ENCODE measurements at places on chromosomes 11 and 22.

DNA sequence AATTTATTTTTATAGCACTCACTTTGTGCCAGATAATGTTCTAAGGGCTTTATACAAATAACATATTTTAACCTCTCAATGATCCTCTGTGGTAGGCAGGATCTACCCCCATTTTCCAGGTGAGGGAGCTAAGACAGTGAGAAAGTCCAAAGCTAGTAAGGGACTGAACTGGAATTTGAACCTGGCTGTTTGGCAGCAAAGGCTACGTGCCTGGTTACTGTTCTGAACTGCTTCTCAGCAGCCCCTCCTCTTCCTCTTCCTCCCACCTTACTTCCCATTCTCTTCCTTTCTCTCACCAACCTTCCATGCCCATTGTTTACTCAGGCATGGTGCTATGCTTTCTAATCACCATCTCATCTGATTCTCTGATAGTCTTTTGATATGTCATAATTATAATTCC lies 82.0 kb downstream of the INSC start:
- no peak for DNase-seq

- peak; percentile 53 for DNase-seq
Observed at GRCh38 chr22:50620593-50621355, 7.2 kb downstream of the ARSA start.

- DNase-seq: no peak
Observed at GRCh38 chr22:17131686-17132085, 10.5 kb upstream of the TMEM121B start.

GRCh38 chr11:112880495-112880894 lies 80.7 kb upstream of the NCAM1 start:
- peak; percentile 10 for DNase-seq

DNA sequence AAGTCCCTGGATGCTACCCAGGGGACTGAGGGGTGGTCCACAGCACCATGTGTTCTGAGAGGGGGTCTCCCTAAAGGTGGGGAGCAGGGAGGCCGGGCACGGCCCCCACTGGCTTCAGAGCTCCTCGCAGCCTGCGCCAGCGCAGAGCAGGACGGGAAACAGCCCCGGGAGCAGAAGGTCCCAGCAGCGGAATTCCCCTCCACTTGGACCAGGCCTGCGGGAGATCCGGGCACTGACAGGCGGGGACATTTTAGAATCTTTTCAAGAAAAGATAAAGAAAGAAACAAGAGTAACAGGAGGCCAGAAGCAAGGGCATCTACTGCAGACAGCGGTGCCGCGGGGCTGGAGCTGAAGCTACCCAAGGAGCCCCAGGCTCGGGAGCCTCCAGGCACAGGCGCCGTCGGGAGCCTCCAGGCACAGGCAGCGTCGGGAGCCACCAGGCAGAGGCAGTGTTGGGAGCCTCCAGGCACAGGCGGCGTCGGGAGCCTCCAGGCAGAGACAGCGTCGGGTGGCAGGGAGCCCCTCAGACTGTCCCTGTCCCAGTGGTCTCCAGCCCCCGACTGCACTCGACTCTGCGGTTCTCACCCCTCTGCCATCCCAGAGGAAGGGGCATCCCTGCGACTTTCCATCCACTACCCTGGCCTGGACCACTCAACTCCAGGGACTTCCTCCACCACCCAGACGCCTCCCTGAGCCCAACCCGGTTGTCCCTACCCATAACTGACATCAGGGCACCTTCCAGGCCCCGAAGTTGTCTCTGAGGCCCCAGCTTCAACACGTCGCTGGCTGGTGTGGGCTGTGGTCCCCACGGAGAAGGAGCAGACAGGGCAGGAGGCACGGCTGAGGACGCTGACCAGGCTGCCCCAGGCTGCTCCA lies 211.1 kb downstream of the BRD1 start:
- no peak for DNase-seq

DNA sequence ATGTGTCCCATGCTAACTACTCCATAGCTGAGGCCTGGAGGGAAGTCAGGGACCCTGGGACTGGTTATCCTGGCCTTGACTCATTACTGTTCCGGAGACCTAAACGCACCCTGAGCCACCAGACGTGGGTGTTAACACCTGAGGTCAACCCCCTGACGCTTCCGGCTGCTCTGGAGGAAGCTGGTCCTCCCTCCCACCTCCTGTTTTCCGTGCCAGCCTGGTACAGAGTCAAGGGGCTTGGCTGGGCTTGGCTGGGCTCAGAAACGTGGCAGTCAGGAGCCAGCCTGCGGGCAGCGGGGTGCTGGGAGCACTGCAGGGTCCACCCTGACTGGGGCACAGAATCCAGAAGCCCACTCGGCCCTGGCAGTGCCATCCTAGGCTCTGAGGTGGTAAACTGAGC lies 2.6 kb downstream of the TMPRSS4 start:
- DNase-seq: no peak

- DNase-seq: no peak
Observed at GRCh38 chr11:15201586-15201985, 86.9 kb downstream of the INSC start.

- DNase-seq: no peak
Observed at GRCh38 chr11:15660496-15660895, 545.8 kb downstream of the INSC start.

GRCh38 chr11:119198925-119199324 lies 7.2 kb upstream of the CBL start:
- no peak for DNase-seq

GRCh38 chr22:37248251-37248650 lies 4.2 kb upstream of the RAC2 start:
- DNase-seq: no peak

- no peak for DNase-seq
Observed at GRCh38 chr11:36743039-36743438, 145.0 kb upstream of the RAG2 start.

- DNase-seq: no peak
Observed at GRCh38 chr11:67649634-67650510, 658 bp downstream of the ACY3 start.

DNA sequence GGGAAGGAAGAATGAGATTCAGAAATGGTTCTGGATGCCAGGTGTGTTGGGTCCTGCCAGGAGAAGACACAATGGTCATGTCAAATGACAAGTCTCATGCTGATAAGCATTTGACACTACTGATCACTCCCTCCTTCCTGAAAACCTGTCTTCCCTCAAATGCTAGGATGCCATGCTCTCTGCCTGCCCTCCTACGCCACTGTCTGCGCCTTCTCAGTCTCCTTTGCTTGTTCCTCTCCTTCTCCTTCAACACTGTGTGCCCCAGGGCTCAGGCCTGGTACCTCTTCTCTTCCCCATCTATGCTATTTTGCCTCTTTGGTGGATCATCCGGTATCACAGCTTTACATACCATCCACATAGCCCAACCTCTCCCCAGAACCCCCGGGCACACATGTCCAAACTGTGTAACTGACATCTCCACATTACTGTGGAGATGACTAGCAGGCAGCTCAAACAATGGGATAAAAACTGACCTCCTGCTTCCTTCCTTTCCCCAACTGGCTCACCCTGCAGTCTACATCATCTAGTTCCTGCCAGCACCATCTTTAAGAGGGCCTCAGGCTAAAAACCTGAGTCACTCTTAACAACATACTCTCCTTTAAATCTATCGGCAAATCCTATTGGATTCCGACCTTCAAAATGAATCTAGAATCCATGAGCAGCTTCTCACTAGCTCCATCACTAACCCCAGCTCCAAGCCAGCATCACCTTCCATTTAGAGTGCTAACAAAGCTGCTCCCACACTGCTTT lies 8.2 kb downstream of the AP1B1 start:
- no peak for DNase-seq

DNA sequence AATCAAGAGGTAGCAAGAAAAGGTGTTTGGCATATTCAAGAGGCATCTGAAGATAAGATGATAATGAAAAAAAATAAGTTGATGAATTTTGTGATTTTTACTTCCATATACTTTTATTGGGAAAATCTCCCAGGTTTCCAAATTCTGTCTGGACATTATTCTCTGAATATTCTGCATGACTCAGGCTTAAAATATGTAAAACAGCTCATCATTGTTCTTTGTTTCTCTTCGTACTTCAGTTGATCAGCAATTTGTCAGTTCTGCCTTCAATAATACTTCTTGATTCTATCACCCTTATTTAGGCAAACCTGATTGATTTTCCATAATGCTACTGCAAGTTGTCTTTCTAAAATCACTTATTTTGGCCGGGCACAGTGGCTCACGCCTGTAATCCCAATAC lies 30.2 kb downstream of the GTF2H1 start:
- no peak for DNase-seq

DNA sequence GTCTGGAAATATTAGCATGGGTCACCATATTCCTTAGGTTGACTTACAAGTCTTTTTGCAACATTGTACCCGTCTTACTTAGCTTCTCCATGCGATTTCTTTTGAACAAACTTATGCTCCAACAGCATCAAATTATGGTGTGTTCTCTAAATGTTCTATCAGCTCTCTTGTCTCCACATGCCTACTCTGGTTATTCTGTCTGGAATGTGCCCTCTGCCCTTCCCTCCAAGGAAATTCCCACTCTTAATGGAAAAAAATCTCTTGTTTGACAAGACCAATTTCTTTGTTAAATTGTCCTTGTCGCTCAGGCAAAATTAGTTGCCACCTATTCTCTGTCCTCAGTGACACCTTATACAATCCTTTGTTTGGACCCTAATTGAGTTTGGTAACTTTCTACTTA lies 522.8 kb upstream of the LUZP2 start:
- no peak for DNase-seq

DNA sequence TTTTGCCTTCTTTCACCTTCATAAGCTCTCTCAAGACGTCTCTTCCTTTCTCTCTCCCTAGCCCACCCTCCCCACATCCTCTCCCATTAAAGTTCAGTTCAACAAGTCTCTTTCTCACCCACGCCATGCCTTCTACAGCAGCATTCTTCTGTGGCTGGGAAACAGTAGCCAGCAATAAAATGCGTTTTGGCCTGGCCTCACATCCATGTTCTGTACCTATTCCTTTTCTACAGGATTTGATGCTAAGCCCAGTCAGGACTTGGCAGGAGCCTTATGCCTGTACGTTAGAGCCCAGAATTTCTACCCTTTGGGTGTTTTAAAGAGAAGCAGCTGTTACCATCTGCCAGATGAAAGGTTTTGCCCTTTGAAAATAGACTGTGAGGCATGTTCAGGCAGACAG lies 7.1 kb upstream of the CD44 start:
- DNase-seq: no peak

DNA sequence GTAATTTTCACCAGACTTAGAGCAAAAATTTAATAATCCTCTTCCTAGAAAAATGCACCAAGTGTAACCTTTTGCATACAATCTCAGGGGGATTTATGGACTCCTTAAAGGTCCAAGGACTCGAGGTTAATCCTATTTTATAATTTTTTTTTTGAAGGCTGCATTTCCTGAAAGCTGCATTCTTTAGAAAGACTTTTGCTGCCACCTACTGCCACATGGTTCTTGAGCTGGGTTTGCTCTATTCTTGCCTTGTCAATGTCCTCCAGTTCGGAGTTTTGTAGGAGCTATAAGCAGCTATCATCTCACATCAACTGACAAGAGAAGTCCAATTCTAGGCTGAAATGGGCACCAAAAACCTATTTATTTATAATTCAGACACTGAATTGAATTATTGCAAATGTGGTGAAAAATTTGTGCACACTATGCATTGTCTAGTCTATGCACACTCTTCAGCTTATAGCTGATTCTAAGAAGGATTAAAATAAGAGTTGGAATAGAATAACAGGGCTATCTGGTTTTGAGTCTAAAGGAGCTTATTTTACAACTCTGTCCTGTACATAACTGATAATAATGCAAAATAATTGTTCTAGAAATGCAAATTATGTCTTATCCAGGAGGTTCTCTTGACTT lies 31.3 kb downstream of the TRAF6 start:
- DNase-seq: peak; percentile 33

GRCh38 chr11:120713296-120713695 lies 201.7 kb downstream of the GRIK4 start:
- no peak for DNase-seq

DNA sequence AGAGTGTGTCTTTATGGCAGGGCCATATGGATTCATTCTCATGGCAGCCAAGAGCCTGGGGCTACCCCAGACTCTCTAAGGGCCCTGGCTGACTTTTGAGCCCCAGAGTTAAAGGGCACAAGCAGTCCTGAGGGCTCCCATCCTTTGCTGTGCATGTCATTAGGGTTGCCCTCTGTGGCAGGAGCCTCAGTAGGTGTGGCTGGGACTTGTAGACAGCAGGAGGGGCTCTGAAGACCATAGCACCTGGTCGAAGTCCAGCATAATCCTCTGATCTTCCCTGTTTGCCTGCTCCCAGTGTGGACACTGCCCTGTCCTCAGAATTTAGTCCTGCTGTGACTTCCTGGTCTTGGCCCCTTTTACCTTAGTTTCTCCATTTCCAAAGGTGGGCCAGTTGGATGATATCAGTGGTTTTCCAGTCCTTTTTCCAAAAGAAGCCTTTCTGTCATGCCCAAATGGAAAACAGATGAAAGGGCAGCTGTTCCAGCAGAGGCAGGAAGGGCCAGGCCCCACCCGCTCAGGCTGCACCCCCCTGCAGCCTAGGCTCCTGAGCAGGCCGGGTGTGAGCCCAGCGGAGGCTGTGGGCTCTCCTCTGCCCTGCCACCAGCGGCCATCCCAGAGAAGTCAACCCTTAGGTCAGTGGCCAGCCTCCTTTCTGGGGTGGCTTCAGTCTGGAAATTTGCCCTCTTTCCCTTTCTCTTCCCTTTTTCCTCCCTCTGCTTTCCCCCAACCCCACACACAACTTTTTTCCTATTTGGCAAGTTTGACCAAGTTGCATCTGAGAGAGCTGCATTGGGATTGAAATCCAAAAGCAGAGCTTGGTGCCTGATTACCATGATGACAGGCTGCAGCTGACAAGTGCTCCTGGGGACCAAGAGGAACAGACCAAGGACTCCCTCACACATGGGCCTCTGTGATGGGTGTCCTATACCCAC lies 32.8 kb upstream of the SUSD2 start:
- DNase-seq: no peak

DNA sequence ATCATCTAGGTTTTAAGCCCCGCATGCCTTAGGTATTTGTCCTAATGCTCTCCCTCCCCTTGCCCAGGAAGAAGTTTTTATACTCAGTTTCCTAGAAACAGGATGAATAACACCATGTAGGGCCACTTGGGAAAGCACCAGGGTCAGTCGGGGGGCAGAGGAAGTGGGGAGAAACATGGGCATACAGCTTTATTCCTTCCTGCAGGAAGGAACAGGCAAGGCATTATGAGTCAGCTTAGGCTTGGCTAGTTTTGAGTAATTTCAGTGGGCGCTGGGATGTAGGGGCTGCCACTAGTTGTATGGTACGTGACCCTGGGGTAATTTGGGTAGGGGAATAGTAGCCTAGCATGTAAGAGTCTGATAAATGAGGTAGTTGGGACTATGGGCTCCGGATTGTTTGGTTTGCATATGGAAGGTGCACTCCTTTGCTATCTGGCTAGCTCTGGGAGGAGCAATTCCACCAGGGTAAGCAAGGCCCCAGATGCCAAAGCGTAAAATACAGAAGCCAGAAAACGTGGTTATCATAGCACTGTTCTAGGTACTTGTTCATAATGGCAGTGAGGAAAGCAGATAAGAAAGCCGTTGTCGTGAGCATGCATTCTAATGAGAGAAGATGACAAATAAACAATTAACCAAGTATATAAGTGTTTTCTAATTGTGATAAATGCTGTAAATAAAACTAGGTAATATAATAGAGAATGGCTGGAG lies 24.8 kb downstream of the ACER3 start:
- DNase-seq: no peak

- DNase-seq: no peak
Observed at GRCh38 chr11:117187799-117188481, 9.4 kb downstream of the SIDT2 start.
